ENCODE measurements at places on chromosomes 1 and 21. TPM values are rescaled to one million over a fixed set of nuclear protein-coding genes. Genes with fewer than 3 reads are reported as not detected.

Gene KIF26B
- not detected for total RNA-seq

Gene FASLG
- total RNA-seq: 0.47 TPM

Gene KTI12
- 19.9 TPM for total RNA-seq

Gene GPR52
- total RNA-seq: 9.6 TPM

Gene LCE1A
- total RNA-seq: not detected

Gene GPR153
- total RNA-seq: 0.37 TPM

Gene C1orf53
- total RNA-seq: not detected

Gene IFNAR1
- 27.6 TPM for total RNA-seq

Gene HJV
- not detected for total RNA-seq

Gene NBPF26
- total RNA-seq: 23.9 TPM

Gene KISS1
- 0.50 TPM for total RNA-seq

Gene SNX7
- total RNA-seq: 0.99 TPM

Gene OLFML3
- 1.2 TPM for total RNA-seq

Gene OR6N1
- total RNA-seq: not detected

Gene ARHGEF2
- 86.1 TPM for total RNA-seq

Gene GPX7
- total RNA-seq: 13.9 TPM

Gene CALML6
- 0.55 TPM for total RNA-seq

Gene USH2A
- total RNA-seq: not detected

Gene WDR47
- 13.2 TPM for total RNA-seq

Gene TCHHL1
- total RNA-seq: not detected

Gene CD1E
- not detected for total RNA-seq

Gene SPRR2F
- total RNA-seq: not detected

Gene SH2D2A
- 129 TPM for total RNA-seq

Gene GSTM1
- total RNA-seq: 34.5 TPM

Gene RHOU
- 1.5 TPM for total RNA-seq

Gene HIVEP3
- 11.1 TPM for total RNA-seq

Gene ASTN1
- not detected for total RNA-seq

Gene GUCA2B
- not detected for total RNA-seq

Gene DIO1
- not detected for total RNA-seq

Gene OPRD1
- total RNA-seq: not detected

Gene PACC1
- total RNA-seq: 8.2 TPM

Gene SFN
- total RNA-seq: 1.3 TPM

Gene SPRR2B
- total RNA-seq: not detected
